Neural crest cell (in vitro differentiated cells): ENCODE measurements at places on chromosomes 6 and 20. TPM values are rescaled to one million over a fixed set of nuclear protein-coding genes. Genes with fewer than 3 reads are reported as not detected.
A peak's percentile ranks its signal among the peaks of the same experiment; 100 is the strongest.

Gene LY6G6C
- total RNA-seq = 1.2 TPM in 2 replicates

- no peaks in the 10 kb centered on the region for H3K36me3 ChIP-seq
- no peaks in the 10 kb centered on the region for H3K27me3 ChIP-seq
- H3K4me3 ChIP-seq = no peak overlapping the region
- H3K4me1 ChIP-seq = peaks cover 4% of the 10 kb centered on the region
- DNase-seq = no peak
These were observed 257.4 kb downstream of the HTR1B start for GRCh38 chr6:77205936-77206335.

GRCh38 chr20:24605937-24606455 lies 136.6 kb downstream of the SYNDIG1 start:
- H3K4me3 ChIP-seq = no peak overlapping the region
- no peaks in the 10 kb centered on the region for H3K36me3 ChIP-seq
- H3K27ac ChIP-seq = no peak overlapping the region

DNA sequence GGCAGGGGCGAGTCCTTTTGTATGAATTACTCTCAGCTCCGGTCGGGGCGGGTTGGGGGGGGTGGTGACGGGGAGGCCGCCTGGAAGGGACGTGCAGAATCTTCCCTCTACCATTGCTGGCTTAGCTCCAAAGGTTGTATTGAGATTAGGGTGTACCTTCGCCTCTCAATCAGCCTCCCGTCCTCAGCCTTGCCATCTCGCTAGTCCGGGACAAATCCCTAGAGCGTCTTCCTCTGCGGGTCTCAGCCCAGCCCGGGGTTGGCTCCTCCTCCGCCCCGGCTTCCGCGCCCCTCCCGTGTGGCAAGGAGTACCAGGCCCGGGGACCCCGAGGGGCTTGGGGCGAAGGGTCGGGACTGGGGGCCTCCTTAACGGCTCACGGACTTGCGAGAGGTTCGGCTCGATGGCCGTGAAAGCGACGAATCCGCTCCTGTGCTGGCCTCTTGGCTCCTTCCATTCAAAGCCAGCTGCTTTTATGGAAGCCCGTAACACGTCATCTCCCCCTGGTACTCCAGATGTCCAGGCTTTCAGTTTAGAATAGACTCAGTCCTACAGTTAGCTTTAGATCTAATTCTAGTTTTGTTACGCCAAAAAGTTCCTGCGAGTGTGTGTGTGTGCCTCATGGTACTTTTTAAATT lies 636 bp upstream of the EEF1A1 start:
- peaks cover 42% of the 10 kb centered on the region for H3K4me1 ChIP-seq
- H3K27me3 ChIP-seq = peaks cover 32% of the 10 kb centered on the region
- H3K36me3 ChIP-seq = peaks cover 39% of the 10 kb centered on the region
- peak overlapping the region; percentile 99 for H3K27ac ChIP-seq
- peak overlapping the region; percentile 94 for H3K4me3 ChIP-seq

DNA sequence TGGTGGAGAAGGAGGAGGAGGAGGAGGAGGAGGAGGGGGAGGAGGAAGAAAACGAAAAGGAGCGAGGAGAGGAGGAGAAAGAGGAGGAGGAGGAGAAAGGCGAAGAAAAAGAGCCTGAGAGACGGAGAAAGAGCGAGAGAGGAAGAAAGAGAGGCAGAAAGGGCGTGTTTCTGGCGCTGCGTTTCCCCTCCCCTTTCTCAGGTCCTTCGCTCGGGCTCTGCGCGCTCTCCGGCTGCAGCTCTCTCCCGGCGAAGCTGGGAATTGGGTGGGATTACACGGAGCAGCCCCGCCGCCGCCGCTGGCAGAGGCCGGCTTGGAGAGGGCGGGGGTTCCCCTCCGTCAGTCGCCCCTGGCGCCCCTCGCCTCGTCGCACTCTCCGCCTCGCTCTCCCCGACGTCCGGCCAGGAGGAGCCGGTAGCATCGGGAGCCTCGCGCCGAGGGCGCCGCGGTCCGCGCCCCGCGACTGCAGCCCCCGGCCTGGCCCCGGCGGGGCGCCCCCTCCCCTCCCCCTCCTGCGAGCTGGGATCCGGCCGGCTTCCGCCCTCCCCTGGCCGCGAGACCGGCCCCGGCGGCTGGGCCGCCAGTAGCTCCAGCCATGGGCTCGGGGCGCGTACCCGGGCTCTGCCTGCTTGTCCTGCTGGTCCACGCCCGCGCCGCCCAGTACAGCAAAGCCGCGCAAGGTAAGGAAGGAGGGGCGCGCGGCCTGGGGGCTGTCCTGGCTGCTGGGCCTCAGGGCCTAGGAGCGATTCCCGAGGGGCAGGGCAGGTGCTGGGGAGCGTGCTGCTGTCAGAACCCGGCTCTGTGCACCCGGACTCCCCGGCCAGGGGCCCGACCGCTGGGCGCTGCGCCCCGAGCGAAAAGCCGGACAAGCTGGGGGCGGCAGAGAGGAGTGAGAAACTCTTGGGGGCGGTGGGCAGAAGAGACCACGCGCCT lies at the start of gene SCUBE3:
SCUBE3 (plus strand) TSS at position 133 of the 933 bp plus-strand sequence; CDS start at position 596, 463 bp downstream.
- H3K4me3 ChIP-seq = peak within 1 kb of the TSS; percentile 94
- H3K27ac ChIP-seq = peak within 1 kb of the TSS; percentile 92
- H3K36me3 ChIP-seq = no peaks in the 10 kb centered on the region
- peaks cover 53% of the 10 kb centered on the region for H3K4me1 ChIP-seq
- H3K27me3 ChIP-seq = peaks cover 16% of the 10 kb centered on the region
- DNase-seq = peak; percentile 63

- H3K4me3 ChIP-seq = no peak overlapping the region
- no peaks in the 10 kb centered on the region for H3K27me3 ChIP-seq
- no peaks in the 10 kb centered on the region for H3K4me1 ChIP-seq
- no peak overlapping the region for H3K27ac ChIP-seq
- peaks cover 23% of the 10 kb centered on the region for H3K36me3 ChIP-seq
These were observed 11.8 kb downstream of the ZBTB24 start for GRCh38 chr6:109471105-109471810.

GRCh38 chr6:92864966-92865555 lies 554.3 kb downstream of the EPHA7 start:
- H3K4me3 ChIP-seq = no peak overlapping the region
- H3K36me3 ChIP-seq = peaks cover 4% of the 10 kb centered on the region
- H3K27me3 ChIP-seq = no peaks in the 10 kb centered on the region
- H3K4me1 ChIP-seq = no peaks in the 10 kb centered on the region

DNA sequence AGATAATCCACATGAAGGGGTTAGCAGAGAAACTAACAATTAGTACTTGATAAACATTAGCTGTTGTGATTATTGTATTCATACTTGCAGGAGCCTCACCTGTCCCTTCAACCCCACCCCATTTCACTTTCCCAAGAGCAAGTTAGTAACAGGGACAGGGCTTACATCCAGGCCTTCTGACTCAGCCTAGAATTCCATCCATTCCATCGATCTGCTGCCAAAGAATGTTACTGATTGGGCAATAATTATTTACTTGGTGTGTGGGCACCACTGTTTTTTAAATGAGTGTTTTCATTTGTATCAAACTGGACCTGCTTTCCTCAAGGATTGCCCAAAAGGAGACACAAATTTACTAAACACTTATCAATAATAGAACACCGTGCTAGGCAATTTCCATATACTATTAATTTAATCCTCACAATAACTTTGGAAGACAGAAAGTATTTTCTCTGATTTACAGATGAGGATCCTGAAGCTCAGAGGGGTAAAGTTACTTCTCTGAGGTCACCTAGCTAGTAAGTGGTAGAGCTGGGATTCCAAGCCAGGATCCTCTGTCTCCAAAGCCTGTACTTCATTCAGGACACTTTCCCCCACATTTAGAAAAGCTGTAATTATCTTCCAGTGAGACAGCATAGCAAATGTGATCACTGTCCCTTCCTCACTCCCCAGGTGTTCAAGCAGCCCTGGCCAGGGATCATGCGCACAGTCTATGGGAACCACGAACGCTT lies 32.8 kb downstream of the GSS start:
- H3K27me3 ChIP-seq = no peaks in the 10 kb centered on the region
- DNase-seq = no peak
- peaks cover 27% of the 10 kb centered on the region for H3K36me3 ChIP-seq
